ENCODE measurements at places on chromosomes 12 and 14.

DNA sequence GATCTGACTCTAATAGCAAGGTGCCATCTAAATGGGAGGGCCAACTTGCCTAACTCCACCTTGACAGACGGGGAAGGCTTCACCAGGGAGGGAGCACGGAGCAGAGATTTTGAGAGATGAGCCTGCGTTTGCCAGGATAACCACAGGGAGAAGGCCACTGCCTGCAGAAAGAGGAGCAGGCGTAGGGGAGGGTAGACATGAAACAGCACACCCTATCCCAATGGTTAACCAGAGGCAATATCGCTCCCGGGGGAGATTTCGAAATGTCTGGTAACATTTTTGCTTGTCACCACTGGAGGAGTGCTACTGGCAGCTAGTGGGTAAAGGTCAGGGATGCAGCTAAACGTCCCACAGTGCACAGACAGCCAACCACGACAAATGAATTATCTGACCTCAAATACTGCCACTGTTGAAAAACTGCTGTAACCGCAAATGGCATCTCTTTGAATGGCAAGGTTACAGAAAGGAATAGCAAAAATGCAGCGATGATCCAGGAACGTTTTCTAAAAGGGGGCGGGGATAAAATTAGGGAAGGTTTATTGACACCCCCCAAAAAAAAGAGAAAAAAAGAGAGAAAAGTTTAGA lies 126.0 kb upstream of the ATF7IP start:
- peak; percentile 97 for DNase-seq

DNA sequence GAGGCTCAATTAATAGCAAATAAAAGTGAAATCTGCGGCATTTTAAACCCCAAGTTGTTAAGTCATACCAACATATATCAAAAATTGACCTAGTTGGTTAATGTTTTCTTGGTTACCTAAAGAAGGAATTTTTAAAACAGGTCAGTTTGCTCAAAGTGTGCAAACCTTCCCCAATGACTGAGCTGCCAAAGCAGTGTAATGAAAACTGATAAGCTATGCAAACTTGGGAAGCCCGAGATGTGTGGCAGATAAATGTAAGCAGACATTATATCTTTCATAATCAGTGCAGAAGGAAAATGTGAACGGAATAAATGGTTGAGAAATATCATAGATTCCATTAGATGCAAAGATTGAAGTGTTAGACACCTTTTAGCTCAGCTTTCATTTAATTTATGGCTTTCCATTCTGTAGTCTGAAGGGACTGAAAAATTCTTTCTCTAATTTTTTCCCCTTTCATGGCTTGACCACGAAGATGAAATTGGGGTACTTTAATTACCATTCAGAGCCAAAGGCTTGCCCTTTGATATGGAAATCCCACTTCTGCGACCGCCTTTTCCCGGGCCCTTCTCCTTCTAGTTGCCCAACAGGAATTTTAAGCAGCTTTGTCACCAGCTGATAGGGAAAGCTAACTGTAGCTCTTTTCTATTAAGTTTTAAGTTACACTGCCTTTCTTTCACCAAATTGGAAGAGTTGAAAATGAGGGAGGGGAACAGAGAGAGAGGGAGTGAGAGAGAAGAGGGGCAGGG lies 306.6 kb upstream of the SOX5 start:
- DNase-seq, result no peak

DNA sequence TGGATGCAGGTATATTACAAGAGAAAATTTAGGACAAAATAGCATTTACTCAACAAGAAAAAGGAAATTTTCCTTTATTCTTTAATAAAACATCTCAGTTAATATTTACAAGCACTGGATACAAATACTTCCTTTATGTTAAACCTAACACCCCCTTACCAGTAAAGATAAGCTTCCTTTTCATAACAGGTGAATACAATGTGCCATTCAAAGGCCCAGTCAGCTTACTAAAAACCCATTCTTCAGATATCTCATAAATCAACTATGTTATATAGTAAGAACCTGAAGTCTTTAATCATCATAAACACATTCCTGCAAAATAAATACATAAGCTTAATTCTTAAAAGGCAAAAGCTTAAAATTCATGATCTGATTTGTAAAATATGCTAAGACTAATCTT lies 52.6 kb downstream of the LRP6 start:
- no peak for DNase-seq

DNA sequence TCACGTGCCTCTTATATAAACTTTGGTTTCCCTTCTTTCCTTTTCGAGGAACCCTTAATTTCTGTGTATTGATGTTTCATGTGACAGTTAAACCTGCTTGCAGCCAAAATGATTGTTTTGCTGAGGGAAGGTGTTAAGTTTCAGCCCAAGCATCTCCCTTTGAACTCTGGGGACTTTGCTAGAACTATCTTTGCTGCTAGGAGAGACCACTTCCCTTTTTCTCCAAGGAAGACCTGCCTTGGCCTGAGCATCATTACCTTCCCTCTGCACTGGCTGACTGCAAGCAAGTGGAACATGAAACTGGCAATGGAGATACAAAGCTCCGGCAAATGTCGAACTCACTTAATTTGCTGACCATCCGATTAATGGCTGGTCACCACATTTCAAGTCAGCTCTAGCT lies 192.8 kb downstream of the GRIN2B start:
- no peak for DNase-seq

DNA sequence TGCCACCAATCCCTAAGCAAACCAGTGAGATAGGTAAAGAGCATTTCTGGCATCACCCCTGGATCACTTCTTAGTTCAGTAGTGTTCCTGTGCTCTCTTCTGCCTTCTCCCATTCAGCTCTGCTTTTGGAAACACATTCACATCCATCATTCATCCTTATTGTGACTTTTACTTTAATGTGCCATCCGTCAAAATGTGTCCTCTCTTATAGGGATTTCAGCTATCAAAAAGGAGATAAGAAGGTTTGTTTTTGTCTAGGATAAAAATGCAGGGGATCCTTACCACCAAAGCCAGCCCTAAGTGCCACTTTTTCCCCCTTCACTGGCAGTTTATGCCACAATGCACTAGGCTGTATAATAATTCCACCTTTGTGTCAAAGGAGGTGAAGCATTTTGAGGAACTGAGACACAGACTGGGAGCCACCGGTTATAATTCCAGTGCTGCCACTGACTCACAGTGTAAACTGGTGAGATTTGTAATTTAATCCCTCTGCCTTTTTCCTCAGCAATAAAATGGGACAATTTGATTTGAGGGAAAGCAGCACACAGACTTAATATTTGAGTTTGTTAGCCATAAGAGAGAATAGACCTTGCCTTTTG lies 158.6 kb downstream of the PAX9 start:
- DNase-seq, result no peak

GRCh38 chr12:52632656-52633055 lies 14.3 kb upstream of the KRT73 start:
- DNase-seq, result no peak

- DNase-seq, result peak; percentile 8
These were observed 271.6 kb downstream of the NPAS3 start for GRCh38 chr14:33210311-33210710.

DNA sequence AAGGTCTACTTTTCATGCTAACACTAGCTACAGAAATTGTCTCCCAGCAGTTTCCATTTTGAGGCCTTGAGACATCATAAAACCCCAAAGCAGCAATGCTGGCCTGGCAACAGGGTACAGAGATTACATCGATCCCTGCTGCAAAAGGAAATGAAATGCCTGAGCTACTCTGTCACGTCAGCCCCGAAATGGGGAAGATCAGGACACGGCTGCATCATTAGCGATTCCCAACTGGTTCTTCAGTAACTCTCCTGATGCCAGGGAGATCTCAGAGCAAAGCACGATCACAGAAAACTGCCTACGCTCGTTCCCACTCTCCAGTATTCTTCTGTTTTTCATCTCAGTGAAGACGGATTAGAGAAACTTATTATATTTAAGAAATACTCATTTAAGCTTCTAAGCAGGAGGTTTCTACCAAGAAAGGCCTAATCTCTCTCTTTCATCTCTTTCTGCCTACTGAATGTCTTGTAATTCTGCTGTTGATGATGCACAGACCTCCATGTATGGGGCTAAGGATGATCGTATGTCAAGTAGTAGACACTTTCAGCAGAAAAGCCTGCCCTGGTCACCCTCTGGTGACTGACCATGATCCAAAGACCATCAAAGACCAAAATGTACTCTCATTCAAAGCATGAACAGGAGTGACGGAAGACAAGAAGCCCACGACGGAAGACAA lies 168.5 kb downstream of the RIMBP2 start:
- no peak for DNase-seq

GRCh38 chr12:85946375-85946774 lies 72.3 kb downstream of the NTS start:
- DNase-seq, result no peak

DNA sequence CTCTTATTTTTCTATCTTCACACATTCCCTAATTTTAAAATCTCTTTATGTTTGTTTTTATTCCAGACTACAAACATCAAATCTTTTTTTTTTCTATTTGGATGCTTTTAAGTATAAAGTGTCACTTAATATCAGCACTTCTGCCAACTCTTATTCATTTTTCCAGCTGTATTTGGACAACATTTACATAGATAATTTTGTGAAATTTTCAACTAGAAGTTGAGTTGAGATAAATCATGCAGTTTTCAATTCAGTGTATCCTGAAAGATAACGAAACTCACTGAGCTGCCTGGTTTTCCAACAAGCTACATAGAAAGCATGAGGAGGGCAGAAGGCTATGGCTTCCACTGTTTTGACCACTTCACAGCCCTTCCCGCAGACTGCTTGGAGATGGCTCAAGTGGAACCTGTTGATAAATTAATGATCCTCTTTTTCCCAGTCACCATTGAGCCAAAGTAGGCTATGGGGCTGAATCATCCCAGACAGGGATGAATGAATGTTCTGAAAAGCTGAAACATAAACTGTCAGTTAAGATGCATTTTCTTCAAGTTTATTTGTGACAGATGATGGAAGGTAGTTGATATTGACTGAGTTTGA lies 213.9 kb downstream of the RAD51B start:
- no peak for DNase-seq
